ENCODE measurements at places on chromosomes 7 and 10. TPM values are rescaled to one million over a fixed set of nuclear protein-coding genes. Genes with fewer than 3 reads are reported as not detected.

ANXA7 gene
- 77.1 TPM for total RNA-seq

SPDYE16 gene
- total RNA-seq: under 0.01 TPM

SLC13A1 gene
- not detected for total RNA-seq

XRCC2 gene
- 3.1 TPM for total RNA-seq

PIK3AP1 gene
- total RNA-seq: 0.13 TPM

SMO gene
- 8.4 TPM for total RNA-seq

CEP55 gene
- total RNA-seq: 28.9 TPM

NME8 gene
- not detected for total RNA-seq

PIP gene
- total RNA-seq: not detected

RAB11FIP2 gene
- 10.4 TPM for total RNA-seq

CCSER2 gene
- 45.4 TPM for total RNA-seq

STYXL1 gene
- total RNA-seq: 27.5 TPM

AGAP5 gene
- total RNA-seq: 0.81 TPM

TRDMT1 gene
- total RNA-seq: 7.9 TPM

TFPI2 gene
- total RNA-seq: 81.8 TPM

GIMAP7 gene
- 41.2 TPM for total RNA-seq

IFIT1B gene
- not detected for total RNA-seq

CALML5 gene
- total RNA-seq: not detected

H2BK1 gene
- total RNA-seq: not detected

SPDYE8 gene
- not detected for total RNA-seq

ZNF679 gene
- total RNA-seq: not detected

CPN1 gene
- total RNA-seq: not detected

DNAJC30 gene
- total RNA-seq: 0.81 TPM

MNX1 gene
- total RNA-seq: not detected

UCMA gene
- total RNA-seq: not detected

GALNT17 gene
- total RNA-seq: not detected

MCM10 gene
- 14.2 TPM for total RNA-seq

MYO3A gene
- total RNA-seq: not detected

ZPBP gene
- total RNA-seq: not detected

HOGA1 gene
- total RNA-seq: 0.16 TPM

AMPH gene
- total RNA-seq: 0.50 TPM

ADRA2A gene
- 0.16 TPM for total RNA-seq

CCM2 gene
- 64.1 TPM for total RNA-seq

TMEM106B gene
- total RNA-seq: 13.1 TPM

SPDYE1 gene
- total RNA-seq: not detected

SPDYE11 gene
- total RNA-seq: not detected

TIMM23B gene
- total RNA-seq: 17.2 TPM

ZNF316 gene
- 7.4 TPM for total RNA-seq

GDF2 gene
- total RNA-seq: not detected

RASSF4 gene
- total RNA-seq: 9.4 TPM

TAS2R41 gene
- total RNA-seq: not detected

CHAT gene
- total RNA-seq: not detected

ANLN gene
- total RNA-seq: 41.1 TPM

ARHGAP22 gene
- total RNA-seq: 23.8 TPM

BTBD16 gene
- not detected for total RNA-seq

CCL24 gene
- total RNA-seq: not detected

GLI3 gene
- 1.9 TPM for total RNA-seq

ACTL6B gene
- not detected for total RNA-seq

FAM25C gene
- not detected for total RNA-seq

MMD2 gene
- total RNA-seq: not detected

NKX2-3 gene
- under 0.01 TPM for total RNA-seq

COX15 gene
- 37.9 TPM for total RNA-seq

KAZALD1 gene
- 0.31 TPM for total RNA-seq

PDLIM1 gene
- 36.1 TPM for total RNA-seq

CCDC172 gene
- total RNA-seq: not detected

C10orf67 gene
- total RNA-seq: not detected

FAM25A gene
- total RNA-seq: not detected
